Fibroblast of villous mesenchyme (primary cell): ENCODE measurements at places on chromosomes 16 and 17. TPM values are rescaled to one million over a fixed set of nuclear protein-coding genes. Genes with fewer than 3 reads are reported as not detected.
A peak's percentile ranks its signal among the peaks of the same experiment; 100 is the strongest.

DNA sequence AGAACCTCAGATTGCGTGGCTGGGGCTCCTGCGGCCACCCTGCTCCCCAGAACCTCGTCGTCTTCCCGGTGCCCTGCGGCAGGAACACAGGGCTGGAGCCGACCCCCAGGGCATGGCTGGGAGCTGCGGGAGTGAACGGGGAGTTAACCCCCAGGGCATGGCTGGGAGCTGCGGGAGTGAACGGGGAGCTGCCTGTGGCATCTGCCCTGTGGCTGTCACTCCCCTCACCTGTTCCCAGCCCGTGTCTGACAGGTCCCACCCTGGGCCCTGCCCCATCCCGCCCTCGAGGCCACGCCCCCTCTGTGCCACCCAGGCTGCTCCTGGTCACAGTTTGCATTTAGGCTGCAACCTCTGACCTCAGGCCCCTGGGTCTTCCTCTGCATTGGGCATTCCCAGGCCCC lies 39.4 kb upstream of the ACSF3 start:
- DNase-seq = no peak

GRCh38 chr17:42457107-42457792 lies 1.4 kb upstream of the ATP6V0A1 start:
- DNase-seq = peak; percentile 16

- no peak for DNase-seq
Observed at GRCh38 chr17:77416105-77416713, 275.4 kb downstream of the SEC14L1 start.

DNA sequence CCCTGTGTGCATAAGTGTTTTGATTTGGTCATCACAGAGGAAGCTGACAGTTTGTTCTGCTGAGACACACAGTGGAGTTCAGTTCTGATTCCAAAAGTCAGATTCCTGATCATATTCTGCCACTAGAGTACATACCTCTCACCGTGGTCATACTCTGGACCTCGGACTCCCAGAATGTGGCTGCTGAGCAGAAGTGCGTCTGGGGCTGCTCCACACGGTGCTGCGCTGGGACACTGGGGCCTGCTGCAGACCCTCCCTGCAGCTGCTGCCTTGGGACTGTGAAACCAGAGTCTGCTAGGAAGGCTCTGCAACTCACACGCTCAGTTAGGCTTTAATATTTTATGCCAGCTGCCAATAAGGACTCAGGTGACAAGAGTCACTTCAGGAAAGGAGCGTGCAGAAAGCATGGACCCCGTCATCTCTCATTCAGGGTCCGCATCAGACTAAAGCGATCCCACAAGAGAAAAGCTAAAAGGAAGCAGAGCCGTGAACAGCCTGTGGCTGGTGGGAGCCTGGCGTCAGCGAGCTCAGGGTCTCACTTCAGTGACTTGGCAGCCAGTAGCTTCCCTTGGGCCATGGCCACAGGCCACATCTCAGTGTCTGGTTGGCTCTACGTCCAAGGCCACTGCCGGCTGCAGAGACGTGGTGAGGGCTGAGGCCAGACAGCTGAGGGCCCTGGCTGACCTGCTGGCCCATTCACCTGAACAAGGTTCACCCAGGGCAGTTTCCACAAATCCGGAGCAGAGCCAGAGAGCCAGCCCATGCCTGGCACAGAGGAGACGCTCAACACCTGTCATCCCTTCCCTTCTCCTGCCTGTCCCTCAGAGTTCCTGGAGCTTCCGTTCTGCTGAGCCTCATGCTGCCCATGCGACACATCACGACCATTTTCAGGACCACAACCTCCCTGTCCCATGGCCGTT lies 24.7 kb upstream of the KIFC3 start:
- no peak for DNase-seq

ZG16 gene
- total RNA-seq = not detected in 2 replicates

- DNase-seq = no peak
Observed at GRCh38 chr17:2695961-2696760, 15.4 kb downstream of the CLUH start.

SOST gene
- total RNA-seq = not detected in 2 replicates

TOP2A gene
- 39.9 and 105 TPM in 2 replicates for total RNA-seq

DNA sequence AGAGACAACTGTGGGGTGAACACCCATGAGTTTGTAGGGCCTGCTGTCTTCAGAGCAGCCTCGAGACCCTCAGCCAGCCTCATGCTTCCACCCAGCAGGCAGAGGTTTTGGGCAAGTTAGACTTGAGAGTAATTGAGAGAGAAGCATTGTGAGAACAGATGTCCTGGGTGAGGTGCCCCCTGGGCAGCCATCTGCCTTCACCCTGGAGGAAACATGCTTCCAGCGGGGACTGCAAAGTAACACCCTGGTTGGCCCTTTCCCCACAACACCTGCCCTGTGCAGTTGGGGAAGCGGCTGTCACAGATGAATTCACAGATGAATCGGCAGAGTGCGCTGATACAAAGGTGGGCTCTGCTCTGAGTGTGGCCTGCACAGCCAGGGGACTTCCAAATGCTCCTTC lies 23.4 kb downstream of the ATPAF2 start:
- no peak for DNase-seq

GRCh38 chr16:10921536-10922327 lies 20.5 kb downstream of the DEXI start:
- DNase-seq = no peak

- peak; percentile 74 for DNase-seq
Observed at GRCh38 chr16:83802135-83802534, 5.6 kb upstream of the HSBP1 start.

DNA sequence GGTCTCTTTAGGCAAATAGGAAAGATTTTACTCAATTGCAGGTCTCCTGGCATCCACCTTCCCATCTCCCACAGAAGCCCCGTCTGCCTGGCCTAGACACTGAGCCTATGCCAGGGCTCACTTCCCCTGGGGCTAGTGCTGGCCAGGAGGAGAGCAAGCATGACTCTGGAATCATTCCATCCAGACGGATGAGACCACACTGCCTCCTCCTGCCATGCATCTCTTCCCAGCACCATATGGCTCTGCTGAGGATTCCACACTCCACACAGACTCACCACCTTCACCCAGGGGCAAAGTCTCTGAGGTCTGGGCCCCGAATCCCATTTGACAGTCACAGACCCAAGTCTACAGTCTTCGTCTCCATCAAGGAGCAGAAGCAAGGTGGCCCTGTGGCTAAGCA lies 346.5 kb downstream of the C16orf95 start:
- no peak for DNase-seq

DNA sequence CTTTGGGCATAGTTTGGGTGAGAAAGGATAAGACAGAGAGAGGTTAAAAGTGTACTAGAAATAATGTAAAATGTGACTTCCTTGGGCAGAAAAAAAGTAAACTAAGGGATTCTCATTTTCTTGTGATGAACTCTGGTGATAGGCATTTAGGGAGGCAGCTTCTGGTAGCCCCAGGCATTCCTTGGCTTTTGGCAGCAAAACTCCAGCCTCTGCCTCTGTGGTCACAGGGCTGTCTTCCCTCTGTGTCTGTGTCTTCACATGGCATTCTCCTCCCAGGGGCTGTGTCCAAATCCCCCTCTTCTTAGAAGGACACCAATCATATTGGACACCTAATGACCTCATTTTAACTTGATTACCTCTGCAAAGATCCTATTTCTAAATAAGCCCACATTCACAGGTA lies 54.7 kb downstream of the HS3ST3B1 start:
- peak; percentile 19 for DNase-seq

GRCh38 chr16:78522327-78522726 lies 422.9 kb downstream of the WWOX start:
- DNase-seq = no peak

GRCh38 chr17:46916211-46916610 lies 6.7 kb upstream of the GOSR2 start:
- peak; percentile 43 for DNase-seq

DNA sequence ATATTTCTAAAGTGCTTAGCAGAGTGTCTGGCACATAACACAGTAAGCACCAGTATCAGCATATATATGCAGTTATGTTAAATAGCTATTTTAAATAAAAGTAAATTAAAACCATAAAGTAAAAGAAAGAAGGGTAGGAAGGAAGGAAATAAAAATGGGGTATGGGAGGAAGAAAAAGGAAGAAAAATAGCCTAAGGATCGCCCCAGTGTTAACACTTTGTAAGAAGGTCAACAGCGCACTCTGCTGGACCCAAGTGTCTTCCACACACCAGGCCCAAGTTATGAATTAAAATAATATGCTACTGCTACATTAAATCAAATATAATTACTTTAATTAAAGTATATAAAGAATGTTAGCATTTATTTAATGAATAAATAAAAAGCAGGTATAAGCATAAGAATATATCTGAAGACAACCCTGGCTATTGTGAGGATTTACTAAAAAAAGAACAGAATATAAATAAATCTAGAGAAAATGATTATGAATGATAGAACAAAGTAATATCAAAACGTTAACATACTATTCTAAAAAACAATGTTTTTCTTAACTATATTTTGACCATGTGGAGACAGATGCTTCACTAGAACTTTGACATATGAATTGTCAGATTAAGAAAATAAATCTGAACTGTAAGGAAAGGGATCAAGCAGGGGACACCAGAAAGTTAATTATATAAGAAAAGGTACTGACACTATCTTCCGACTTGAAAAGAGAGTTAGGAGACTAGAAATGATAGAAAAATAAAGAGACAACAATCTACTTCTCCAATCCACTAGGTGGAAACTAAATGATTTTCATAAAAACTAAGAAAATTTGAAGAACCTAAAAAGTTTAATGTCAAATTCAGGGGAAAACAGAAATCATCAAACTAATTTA lies 25.9 kb downstream of the BRIP1 start:
- peak; percentile 82 for DNase-seq

DNA sequence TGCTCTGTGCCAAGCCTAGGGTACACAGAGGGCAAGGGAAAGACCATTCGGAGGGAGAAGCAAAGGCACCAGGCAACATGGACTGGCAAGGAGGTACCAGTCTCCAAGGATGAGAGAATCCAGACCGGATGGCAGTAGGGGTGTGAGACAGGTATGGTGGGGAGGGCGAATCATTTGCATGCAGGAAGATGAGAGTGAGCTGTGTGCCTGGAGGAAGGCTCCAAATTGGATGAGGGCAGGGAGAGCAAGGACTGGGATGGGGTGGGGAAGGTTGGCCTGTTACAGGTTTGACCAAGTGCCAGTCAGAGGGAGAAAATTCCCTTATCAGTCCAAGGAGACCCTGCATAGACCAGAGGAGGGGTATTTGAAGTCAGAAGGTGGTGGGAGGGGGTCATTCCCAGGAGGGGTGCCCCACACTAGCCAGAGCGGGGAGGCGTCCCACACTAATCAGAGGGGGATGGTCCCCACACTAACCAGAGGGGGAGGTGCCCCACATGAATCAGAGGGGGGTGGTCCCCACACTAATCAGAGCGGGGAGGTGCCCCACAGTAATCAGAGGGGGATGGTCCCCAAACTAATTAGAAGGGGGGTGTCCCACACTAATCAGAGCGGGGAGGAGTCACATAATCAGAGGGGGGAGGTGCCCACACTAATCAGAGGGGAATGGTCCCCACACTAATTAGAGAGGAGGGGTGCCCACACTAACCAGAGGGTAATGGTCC lies 737 bp downstream of the CANT1 start:
- no peak for DNase-seq

DNA sequence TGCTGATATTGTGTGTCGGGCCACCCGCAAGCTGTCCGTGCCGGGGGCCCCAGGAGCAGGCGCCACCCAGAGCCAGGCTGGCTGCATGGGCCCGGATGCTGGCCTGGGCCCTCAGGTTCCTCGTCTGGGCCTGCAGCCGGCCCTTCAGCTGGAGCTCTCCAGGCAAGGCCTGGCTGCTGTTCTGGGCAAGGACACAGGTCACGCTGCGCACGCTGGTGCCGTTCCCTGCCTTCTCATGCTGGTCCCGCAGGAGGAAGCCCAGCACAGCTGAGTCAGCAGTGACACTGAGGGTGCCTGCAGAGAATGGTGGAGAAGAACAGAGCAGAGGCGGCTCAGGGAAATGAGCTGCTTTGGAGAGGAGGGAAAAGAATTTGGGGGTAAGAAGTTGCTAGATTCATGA lies 79.9 kb downstream of the RMI2 start:
- DNase-seq = no peak

SEPTIN1 gene
- total RNA-seq = 0.43 TPM in 1 of 2 replicates, not detected in the other

HEXD gene
- 11.0 and 12.5 TPM in 2 replicates for total RNA-seq

SHBG gene
- 0.64 and 0.86 TPM in 2 replicates for total RNA-seq

TSR3 gene
- 42.7 and 55.7 TPM in 2 replicates for total RNA-seq

SLC4A1 gene
- total RNA-seq = not detected in 2 replicates

GRCh38 chr17:53721101-53721500 lies 101.6 kb upstream of the KIF2B start:
- no peak for DNase-seq

KRTAP1-5 gene
- 11.0 and 16.4 TPM in 2 replicates for total RNA-seq

SPATA22 gene
- 1.3 and 3.5 TPM in 2 replicates for total RNA-seq

GRCh38 chr16:3638916-3639644 lies 15.4 kb upstream of the DNASE1 start:
- no peak for DNase-seq
